ENCODE measurements at places on chromosomes 7 and 10.

DNA sequence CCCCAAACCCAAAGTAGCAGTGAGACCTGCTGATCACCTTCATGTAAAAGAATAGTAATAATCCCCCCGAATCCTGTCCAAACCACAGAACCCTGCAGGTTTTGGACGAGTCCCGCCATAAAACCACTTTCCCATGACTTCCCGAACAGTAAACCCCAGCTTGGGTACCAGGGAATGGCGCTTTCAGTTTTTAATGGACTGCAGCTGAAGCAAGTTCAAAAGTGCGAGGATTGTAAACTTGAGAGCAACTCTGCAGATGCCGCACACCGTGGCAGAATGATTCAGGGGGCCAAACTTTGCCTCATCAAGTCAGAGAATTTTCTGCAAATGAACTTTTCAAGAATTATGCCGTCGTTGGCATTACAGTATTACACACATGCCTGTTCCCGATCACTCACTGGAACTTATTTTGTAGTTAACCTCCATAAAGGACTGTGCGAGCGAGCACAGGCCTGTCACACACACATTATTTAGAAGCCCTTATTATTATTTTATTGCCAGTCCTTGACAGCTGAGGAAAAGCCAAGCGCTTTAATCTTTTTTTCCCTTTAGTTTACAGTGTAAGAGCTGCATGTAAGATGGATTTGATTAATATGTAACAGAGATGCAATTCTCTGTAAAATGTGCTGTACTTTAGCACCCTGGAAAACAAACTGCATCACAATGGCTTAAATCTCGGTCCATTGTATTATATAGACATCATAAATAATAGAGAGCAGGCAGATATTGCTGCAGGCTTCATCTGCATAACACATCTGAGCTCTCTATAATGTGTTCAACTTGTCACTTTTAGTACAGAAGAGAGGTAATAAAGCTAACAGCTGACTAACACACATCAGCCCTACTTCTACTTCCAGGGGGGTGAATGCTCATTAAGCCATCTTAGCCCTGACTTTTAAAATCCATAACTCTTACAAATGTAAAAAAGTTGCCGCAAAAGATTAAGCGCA lies 493.5 kb upstream of the GALNT17 start:
- DNase-seq: no peak

GRCh38 chr7:141228482-141228881 lies 154.6 kb downstream of the TMEM178B start:
- DNase-seq: no peak

GRCh38 chr10:93080350-93081046 lies 6.8 kb downstream of the CYP26A1 start:
- peak; percentile 62 for DNase-seq

GRCh38 chr7:119562839-119563238 lies 710.1 kb upstream of the KCND2 start:
- no peak for DNase-seq

DNA sequence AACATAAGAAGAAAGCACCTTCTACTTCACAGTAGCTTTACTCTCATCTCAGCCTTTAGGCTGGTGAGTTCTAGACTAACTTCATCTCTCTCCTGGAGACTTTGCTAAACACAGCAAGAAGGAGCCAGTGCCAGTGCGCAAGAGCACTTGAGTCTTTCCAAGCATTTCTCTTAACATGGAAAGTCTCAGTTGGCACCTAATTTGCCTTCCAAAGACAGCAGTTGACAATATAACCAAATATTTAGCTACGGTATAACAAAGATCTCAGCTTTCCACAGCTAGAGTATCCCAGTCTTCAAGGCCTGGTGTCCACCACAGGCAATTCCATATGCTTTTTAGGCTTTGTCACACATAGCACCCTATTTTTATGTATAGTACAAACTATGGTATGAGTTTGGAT lies 1204.9 kb downstream of the CNTNAP2 start:
- no peak for DNase-seq

DNA sequence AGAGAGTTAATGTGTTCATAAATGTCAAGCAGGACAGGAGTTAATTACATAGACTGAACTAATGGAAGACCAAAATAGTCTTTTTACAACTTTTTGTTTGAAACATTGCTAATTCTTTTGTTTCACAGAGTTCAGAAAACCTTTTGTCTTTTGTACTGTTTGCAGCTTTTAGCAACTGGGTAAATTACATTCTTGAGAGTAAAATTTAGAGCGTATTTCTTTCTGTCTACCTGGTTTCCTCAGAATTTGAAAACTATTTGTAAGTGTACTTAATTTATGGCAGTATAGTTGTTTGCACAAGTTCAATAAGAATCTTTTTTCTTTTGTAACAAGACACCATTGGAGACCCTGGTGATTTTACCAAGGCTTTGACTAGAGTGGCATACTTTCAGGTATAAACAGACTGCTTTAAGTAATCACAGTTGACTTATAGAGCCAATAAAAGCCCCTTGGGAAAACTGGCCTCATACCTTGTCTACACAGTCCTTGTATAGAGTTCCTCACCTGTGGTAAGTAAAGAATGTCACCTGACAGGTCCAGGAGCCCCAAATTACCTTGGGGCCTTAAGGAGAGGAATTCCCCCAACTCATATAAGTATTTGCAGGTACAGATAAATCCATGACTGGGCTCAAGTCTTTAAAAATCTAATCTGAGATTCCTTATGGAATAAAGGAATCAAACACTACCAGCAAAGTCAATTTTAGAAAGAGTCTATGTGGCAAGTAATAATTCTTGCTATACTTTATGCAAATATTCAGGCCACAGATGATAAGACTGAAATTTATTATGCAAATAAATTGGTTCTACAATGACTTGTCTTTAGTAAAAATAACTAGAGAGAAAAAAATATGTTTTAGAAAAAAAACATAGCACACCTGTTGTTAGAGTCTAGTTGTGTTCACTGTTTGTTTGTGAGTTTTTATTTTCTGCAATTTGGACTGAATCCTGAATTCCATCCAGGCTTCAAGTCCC lies 23.6 kb upstream of the CREB3L2 start:
- no peak for DNase-seq

GRCh38 chr10:27391325-27391724 lies 112.8 kb upstream of the RAB18 start:
- no peak for DNase-seq

DNA sequence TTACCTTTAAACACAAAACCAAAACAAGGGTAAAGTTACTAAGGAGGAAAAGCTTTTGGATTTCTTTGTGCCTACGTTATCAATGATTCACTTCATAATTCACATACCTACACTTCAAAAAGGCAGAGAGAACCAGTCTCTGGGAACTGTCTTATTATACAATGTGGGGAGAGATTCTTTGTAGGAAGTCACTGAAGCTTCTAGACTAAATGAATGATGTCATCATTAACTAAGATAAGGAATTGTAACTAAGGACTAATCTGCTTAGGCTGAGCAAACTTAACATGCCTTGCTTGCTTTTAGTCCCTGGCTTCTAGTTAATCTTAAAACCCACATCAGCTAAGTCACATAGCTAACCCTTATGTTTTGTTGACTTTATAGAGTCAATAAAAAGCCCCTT lies 771.2 kb downstream of the NXPH1 start:
- no peak for DNase-seq

DNA sequence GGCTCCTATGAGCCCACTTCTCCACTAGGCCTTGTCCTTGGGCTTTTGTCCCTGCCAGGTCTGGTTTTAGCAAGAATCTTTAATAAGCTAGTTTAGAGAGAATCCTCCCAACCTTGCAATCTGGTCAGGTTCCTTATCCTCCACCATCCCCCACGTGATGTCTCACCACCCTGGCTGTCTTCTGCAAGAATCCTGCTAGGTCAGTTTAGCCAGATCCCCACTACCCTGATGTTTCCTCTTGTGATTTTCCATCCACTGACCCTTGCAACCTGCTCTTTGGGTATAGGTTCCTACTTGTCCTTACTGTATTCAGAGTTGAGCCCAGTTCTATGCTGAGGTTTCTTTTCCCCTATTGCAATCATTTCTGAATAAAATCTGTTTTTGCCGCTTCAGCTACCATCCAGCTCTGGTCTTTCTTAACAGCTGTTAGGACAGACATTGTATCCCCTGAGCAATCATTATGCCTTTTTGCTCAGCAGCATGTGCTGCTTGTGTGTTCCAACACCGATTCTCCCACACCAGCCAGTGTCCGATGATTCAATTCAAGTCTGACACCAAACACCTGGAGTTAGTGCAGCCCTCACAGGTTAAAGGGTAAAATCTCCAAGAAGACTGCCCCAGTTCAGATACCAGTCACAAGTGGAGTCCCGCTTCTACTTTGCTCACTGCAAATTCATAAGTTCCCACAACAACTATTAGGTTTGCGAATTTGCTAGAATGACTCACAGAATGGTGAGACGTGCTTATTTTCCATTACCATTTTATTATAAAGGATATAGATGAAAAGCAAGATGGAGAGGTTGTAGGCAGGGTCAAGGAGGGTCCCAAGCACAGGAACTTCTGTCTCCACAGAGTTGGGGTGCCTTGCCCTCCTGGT lies 62.2 kb upstream of the ADCY1 start:
- no peak for DNase-seq

- no peak for DNase-seq
Measured at GRCh38 chr7:81299711-81300110, 380.9 kb upstream of the SEMA3C start.

GRCh38 chr10:7093368-7093767 lies 317.5 kb downstream of the SFMBT2 start:
- DNase-seq: no peak

- DNase-seq: no peak
Measured at GRCh38 chr10:19728376-19728775, 87.9 kb upstream of the PLXDC2 start.

GRCh38 chr7:27235387-27236311 lies 7.0 kb upstream of the EVX1 start:
- no peak for DNase-seq

- DNase-seq: no peak
Measured at GRCh38 chr10:113921561-113922370, 67.3 kb downstream of the NHLRC2 start.

DNA sequence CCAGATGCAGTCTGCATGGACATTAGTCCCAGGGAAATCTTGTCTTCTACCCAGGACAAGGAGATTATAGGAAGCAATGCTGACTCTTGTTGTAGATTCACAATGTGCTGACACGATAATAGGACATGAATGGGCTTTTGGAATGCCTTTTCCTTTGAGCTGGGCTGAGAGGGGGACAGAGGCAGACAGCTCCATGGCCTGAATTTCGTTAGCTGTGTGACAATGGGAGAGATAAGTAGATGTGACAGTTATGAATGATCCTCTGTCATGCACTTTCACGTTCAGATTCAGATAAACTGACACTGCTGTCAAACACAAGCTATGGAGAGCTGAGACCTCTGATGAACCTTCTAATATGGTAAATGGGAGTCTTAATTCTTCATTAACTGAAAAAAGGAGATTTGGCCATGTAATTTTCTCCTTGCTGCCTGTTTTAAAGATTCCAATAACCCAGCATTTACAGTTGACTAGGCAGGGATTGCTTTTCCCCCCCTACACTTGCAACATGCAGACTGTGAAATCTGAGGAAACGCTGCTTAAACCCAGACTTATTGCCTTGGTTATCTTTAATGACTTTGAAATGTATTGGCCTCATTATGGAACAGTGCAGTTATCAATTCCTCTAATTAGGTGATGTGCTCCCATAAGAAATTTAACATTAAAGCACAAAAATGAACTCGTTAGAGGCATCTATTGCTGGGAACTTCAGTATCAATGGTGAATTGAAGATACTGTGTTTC lies 669.3 kb downstream of the AUTS2 start:
- DNase-seq: no peak

GRCh38 chr10:116470768-116471415 lies 43.2 kb downstream of the PNLIPRP3 start:
- DNase-seq: no peak

DNA sequence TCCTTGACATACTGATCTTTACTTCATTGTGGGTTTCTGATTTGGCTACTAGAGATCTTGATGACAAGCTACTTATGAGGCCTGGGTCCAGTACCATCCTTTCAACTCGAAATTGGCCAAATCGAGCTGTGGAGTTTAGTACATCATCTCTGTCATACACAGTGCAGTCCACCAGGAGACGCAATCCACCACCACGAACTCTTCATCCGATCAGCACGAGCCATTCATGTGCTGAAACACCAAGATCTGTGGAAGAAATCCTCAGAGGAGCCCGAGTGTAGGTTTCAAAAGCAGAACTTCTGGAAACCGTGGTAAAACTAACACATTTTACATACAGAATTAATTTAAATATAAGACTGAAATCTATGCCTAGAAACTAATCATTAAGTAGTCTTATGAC lies 14.2 kb downstream of the DNAJC9 start:
- no peak for DNase-seq

- no peak for DNase-seq
Measured at GRCh38 chr7:100360135-100360854, 2.4 kb downstream of the PILRB start.

DNA sequence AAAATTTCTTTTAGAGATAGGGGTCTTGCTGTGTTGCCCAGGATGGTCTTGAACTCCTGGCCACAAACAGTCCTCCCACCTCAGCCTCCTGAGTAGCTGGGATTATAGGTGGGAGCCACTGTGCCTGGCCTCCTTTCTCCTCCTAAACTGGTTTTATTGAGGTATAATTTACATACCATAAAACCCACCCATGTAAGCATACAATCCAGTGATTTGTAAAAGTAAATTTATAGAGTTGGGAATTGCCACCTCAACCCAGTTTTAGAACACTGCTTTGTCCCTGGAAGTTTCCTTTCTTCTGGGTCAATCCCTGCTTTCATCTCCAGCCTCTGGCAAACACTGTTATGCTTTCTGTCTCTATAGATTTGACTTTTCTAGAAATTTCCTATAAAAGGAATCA lies 49.0 kb downstream of the CNNM2 start:
- DNase-seq: no peak

DNA sequence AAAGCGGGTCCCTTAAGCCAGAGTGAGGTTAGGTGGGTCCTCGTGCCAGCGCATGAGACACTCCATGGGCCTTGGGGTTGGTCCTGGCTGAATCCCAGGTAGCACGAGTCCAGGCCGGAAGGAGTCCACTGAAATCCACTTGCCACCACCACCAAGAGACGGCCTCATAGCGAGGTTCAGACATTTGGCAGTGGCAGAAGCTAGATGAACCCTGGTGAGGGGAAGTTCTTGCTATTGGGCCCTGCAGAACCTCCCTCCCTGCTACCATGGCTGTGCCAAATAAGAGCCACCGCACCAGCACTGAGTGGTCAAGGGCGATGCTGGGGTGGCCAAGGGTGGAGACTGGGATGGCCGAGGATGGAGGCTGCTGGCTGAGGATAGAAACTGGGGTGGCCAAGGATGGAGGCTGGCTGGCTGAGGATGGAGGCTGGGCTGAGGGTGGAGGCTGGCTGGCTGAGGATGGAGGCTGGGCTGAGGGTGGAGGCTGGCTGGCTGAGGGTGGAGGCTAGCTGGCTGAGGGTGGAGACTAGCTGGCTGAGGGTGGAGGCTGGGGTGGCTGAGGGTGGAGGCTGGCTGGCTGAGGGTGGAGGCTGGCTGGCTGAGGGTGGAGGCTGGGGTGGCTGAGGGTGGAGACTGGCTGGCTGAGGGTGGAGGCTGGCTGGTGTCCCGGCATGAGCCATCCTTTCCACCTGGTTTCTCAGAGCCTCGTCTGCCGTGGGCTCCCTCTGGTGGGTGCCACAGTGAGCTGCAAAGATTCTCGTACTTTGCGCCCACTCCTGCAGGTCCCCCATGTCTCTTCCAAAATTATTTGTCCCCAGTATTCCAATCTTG lies 88.2 kb downstream of the ELFN1 start:
- DNase-seq: no peak

- no peak for DNase-seq
Measured at GRCh38 chr10:78319841-78320240, 286.2 kb downstream of the RPS24 start.

Data from GM12891 (cell line).